ENCODE measurements at places on chromosomes 7 and 10.

- no peak for DNase-seq
Observed at GRCh38 chr10:114604357-114605130, 53.5 kb downstream of the ABLIM1 start.

DNA sequence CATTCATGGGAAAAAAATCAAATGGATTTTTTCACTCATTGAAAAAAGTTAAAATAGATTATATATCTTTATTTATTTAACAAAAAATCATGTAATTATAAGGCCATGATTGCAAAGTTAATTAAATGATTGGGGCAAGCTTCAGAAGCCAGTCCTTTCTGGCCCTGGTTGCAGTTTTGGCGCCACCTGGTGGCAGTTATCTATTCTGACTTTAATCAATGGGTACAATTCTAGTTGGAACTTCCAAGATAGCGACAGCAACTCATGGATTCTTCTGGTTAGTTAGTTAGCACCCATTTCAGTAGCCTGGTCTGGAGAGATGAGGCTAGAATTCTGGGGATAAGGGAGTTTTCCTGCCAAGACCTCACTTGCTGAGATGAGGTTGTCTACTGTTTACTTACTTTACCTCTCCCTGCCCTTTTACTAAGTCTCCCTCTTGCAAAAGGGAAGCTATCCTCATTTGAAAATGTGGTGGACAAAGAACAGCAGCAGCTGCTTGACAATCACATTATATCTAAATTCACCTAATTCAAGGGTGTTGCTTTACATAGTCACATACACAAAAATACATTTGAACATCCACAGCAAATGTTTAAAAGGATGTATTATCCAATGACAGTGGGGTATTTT is 42.3 kb downstream of the NOC3L start:
- peak; percentile 43 for DNase-seq

GRCh38 chr7:111825046-111825445 is 262.8 kb upstream of the IMMP2L start:
- no peak for DNase-seq

DNA sequence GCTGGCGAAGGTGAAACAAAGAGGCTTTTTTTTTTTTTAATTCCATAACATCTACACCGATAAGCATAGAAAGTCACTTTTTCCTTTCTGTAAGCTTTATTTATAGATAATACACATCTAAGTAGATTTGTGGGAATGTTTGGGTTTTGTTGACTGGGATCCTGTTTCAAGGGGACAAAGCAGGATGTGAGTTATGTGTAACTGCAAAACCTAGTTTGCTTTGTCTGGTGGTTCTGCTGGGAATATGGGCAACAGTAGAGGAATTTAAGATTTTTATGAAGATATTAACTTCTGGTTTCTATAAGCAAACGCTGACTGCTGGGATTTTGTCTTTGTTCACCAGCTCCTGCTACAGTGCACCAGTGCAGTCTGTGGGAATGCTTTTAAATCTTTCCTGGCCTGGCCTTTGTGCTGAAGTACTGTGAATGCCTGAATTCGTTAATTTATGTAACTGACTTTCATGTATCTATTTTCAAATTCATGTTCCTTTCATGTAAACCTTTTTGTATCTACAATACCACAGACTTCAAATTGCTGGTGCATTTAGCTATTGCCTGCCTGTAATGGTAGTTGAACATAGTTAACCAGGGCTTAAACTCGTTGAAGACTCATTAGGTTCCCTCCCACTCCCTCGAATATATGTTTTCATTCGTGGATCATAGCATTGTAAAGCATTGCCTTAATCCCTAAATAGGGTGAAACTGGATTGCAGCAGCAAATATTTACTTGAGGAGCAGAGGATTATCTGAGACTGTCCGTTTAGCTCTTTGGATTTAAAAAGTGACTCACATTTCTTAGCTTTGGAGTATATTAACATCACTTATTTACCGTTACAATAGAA is 1.5 kb downstream of the KLHL7 start:
- no peak for DNase-seq

- no peak for DNase-seq
Observed at GRCh38 chr7:92325858-92326257, 80.1 kb downstream of the ANKIB1 start.

GRCh38 chr7:128172963-128173362 is 68.1 kb upstream of the LEP start:
- DNase-seq, result no peak

GRCh38 chr10:128529225-128529624 is 403.0 kb upstream of the MKI67 start:
- DNase-seq, result no peak

GRCh38 chr10:112209684-112210131 is 26.1 kb upstream of the GPAM start:
- no peak for DNase-seq

- no peak for DNase-seq
Observed at GRCh38 chr7:43300121-43300520, 187.7 kb downstream of the HECW1 start.
